ENCODE measurements at places on chromosomes 1 and 21.

- no peak for DNase-seq
These were observed 80.8 kb upstream of the PAPPA2 start for GRCh38 chr1:176382163-176382562.

DNA sequence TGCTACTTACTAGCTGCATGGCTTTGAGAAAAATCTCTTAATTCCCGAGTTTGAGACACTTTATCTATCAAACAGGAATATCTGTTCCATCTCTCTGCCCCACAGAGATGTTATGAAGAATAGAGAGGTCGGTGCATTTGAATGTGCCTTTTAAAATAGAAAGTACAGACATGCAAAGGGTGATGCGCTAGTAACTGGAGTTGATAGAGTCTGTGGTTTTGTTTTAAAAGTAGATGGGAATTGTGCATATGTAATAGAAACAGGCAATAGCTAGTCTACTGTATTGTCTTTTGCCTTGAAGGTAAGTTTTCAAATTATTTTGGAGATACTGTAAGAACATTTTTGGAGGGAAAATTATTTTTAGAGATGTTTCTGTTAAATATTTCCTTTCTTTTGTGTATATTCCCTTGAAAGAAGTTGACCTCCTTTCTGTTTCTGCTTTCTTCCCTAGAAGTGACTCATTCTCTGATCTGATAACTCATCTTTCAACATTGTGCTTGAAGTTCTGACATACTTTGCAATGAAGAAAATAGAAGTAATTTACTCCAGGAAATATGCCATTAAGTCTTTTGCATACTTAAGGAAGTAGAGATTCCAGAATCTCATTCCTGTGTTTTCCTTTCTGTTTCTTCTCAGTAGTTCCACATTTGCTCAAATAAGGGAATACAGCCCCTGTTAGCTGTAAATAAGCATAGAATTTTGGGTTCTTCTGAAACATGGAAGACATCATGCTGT is 151.6 kb downstream of the SDCCAG8 start:
- no peak for DNase-seq

DNA sequence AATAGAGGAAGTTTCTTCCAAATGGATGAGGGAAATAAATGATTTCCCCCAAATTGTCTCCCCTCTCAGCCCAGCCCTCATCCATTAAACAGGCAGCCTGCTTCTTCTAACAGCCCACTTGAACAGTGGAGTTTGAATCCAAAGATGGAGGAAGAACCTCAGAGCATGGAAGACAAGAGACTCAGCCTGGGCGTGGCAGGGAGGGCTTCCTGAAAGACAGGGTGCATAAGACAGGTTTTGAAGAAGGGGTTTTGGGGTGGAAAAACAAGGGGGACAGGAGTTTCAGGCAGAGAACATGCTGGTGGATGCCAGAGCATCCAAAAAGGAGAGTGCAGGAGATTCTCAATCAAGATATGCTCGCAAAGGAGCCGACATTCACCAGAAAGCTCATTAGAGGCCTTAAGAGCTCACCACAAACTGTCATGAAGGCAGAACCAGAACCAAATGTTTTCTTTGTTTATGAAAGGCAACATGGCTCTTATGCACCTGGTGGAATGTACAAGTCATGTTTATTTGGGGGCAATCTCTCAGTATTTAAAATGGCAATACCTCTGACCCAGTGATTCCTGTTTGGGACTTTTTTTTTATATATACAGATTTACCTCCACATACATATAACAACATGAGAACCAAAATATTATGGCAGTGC is 26.5 kb upstream of the TSPEAR start:
- no peak for DNase-seq

DNA sequence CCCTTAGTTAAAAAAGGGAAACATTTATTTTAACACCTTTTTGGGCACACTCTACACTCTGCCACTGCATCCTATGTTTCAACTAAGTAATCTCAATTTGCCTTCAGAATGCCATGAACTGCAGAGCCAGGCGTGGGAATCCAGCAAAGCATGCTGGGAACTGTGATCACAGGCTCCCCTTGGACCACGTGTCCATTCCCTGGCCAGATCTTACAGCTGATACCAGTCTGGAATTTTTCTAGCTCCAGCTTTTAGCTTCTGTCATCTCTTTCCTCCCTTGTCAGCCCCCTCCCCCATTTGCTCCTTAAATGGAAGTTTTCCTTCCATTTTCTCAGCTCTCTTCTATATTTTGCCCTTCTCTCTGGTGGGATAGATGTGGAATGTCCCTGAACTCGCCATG is 29.4 kb downstream of the RCSD1 start:
- DNase-seq: no peak

DNA sequence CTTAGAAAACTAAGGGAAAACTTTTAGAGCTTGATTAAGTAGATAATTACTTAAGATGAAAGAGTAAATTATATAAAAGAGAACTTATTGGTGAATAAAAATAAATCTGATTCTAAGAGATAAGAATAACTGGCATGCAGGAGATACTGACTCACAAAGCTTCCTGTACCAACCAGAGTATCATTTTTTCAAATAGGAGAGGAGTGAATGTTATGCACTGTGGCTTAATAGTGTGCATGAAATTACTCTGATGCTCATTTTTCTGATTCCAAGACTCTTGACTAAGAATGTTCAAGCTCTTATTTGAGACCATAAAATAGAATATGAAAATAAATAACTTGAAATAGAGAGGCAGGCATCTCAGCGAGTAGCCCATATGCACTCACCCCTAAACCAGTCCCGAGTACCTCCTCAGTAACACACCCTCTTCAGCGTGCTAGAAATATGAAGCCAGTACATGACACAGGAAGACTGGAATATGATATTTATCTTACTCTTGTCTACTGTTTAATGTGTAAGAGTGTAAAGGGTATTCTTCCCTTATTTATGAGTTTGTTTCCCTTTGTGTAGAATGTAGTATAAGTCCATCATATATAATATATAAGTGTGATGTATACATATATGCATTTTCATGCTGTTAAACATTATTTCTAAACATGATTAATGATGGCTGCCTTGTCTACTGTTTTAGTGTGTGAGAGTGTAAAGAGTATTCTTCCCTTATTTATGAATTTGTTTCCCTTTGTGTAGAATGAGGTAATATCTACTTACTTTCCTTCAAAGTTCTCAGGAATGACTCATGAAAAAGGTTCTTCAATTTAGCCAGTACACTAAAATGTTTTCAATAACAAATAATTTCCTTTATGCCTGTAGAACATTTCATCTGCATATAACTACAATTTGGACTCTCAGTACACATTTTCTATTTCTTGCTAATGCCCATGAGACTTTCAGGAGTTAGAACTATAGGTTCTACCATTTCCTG is 99.2 kb upstream of the PALMD start:
- DNase-seq: no peak

- DNase-seq: no peak
These were observed 35.9 kb downstream of the TCP10L start for GRCh38 chr21:32549440-32549839.

DNA sequence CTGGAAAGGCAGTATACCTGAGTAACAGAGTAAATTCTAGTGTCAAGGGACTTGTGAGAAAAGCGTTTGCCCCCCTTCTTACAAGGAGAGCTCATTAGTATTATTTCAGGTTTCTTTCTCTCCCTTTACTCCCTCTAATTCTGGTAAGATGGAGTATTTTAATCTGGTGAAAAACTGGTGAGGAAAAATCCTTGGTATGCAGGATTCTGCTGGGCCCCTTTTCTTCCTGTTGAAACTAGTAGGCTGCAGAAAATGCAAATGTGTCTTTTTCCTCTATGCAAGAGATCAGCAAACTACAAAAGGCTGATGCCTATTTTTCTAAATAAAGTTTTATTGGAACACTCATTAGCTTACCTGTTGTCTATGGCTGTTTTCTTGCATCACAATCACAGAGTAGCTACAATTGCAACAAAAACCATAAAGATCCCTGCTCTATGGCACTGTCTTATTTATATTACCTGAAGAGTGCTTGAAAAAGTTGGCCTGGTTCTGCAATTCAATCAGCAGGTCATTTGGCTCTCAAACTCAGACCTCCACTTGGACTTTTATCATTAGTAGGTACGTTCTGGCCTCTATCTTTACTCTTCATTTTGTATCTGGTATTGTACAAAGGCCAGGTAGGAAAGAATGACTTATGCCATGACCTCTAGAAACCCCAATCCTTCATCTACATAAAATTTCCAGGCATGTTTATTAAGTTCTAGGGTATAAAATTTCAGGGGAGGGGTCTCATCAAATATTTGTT is 109.6 kb downstream of the AKT3 start:
- DNase-seq: no peak

DNA sequence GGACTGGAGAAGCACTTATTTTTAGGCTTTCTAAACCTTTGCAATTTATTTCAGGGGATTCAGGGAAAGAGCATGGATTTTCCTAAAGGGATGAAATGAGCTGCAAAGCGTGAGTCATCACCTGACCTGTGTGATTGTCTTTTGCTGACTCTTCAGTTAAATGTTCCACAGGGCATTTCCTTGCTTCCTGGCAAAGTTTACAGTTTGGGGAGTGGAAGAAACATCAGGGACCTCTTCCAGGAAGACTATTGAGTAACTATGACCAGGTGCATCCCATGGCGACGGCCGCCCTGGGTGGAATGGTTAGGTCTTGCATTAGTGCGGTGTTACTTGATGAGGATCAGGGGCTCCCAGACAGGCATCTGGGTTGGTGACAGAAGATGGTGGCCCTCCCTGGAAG is 79.5 kb upstream of the SIPA1L2 start:
- DNase-seq: no peak

DNA sequence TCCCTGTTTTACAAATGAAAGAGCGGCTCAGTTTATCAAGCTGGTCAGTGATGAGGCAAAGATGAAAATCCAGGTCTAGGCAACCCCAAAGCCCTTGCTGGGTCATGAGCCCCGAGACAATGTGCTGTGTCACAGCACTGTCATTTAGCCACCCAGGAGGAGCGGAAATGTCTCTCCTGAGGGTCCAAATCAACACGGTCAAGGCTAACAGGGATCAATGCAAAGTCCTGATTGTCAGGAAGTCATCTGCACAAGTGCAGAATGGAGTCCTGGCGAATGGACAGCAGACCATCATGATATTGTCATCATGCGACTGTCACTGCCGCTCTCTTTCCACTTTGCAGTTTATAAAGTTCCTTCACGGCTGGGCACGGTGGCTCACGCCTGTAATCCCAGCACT is 30.2 kb downstream of the NCMAP start:
- DNase-seq: no peak

- no peak for DNase-seq
These were observed 56.6 kb downstream of the PLXNA2 start for GRCh38 chr1:208187499-208188041.

GRCh38 chr1:117694543-117694942 is 88.7 kb downstream of the TENT5C start:
- no peak for DNase-seq

GRCh38 chr1:77292551-77292950 is 10.7 kb downstream of the AK5 start:
- no peak for DNase-seq

GRCh38 chr1:181459067-181459466 is 24.2 kb upstream of the CACNA1E start:
- DNase-seq: no peak

DNA sequence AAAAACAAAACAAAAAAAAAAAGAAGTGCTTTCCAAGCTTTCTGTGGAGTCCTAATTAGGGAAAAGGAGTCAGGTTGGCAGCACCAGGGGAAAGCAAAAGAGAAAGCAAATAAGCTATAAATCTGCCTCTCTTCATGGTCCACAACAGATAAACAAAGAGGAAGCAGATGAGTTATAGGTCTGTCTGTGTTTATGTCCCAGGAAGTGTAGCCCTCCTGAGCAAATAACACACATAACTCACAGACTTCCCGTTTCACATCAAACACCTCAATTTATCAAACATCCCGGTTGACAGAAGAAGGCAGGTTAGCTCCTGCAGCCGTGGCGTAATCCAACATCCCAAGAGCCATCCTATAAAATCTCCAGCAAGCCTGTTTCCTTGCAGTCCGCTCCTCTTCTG is 5.6 kb upstream of the SLC2A5 start:
- DNase-seq: no peak

DNA sequence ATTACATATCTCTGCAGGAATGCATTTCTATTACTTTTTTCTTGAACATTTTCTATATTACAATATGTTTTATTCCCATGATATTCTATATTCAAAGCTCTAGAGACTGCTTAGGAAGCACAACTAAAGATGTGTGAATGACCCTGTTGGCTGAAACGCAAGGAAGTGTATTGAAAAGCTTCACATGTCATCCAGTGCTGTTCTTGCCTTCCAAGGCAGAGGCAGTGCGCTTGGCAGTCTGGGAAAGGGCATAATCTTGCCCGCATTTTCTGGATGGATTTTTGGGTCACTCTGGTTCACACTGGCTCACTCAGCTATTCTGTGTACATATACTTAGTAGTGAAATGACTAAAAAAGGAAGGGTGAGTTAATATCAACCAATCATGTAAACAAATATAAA is 262.4 kb downstream of the PTPRC start:
- no peak for DNase-seq

DNA sequence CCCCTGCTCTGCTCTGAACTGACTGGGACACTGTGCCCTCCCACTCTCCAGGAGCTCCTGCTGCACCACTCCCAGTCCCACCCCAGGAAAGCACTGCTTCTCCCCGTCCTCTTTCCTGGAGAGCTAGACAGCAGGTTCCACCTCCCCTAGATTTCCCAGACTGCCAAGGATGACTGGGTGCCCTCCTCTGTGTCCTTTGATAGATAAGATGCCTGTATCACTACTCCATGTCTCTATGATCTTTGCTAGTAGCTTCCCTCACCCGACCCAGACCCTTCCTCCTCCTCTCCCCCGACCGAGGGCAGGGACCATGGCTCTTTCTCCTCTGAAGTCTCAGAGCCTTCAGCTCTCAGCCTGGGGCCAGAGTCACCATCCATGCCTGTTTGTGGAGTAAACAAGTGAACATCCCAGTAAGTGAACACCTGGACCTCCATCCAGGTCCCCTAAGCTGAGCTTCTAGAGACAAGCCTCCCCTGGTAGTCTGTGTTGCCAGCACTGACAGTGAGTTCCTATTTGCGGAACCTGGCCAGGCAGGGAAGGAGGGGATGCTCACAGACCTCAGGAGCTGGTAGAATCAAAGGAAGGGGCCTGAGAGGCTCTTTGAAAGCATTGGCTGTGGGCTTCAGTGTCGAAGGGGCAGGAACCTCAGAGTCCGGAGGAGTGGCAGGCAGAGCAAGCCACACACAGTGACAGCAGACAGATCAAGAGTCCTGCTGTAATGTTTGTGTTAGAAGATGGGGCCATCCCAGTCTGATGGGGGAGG is 104.0 kb downstream of the PAX7 start:
- DNase-seq: no peak
